Suppressor macrophage treated with lipopolysaccharide for 4 hours (primary cell): ENCODE measurements at places on chromosomes 2 and 18.
A peak's percentile ranks its signal among the peaks of the same experiment; 100 is the strongest.

- DNase-seq = no peak
Observed at GRCh38 chr2:127647242-127648190, 1.6 kb downstream of the GPR17 start.

DNA sequence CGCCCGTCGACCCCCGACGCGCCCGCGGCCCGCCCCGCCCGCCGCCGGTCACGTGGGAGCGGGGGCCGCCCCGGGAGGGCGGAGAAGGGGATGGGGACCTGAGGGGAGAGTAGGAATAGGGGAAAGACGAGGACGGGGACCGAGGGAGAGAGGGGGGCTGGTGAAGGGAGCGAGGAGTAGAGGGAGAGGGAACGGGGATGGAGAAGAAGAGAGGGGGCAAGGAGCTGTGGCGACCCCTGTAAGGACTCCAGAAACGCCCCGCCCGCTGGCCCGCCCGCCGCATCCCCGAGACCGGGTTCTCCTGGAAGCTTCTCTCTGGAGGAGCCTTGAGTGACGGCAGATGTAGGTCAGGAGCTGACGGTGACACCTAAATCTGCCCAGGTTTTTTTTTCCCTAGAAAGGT lies 615 bp downstream of the ADNP2 start:
- DNase-seq = no peak

- DNase-seq = no peak
Observed at GRCh38 chr2:54624591-54625071, 98.8 kb upstream of the EML6 start.

DNA sequence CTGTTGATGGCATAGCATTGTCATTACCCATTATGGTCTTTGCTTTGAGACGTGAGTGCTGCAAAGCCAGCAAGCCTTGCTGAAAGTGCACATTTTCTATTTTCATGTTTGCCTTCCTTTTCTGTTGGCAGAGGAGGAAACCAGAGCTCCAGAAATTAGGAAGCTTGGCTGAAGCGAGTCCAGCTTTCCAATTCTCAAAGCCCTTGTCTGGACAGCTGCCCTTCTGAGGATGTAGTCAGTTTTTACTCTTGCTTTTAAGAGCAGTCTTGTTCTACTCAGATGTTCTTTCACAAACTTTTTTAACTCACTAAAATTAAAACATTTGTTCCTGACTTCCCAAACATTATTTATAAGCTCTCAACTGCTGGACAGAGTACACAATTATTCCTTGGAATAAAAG lies 93.8 kb downstream of the ICOS start:
- DNase-seq = no peak

DNA sequence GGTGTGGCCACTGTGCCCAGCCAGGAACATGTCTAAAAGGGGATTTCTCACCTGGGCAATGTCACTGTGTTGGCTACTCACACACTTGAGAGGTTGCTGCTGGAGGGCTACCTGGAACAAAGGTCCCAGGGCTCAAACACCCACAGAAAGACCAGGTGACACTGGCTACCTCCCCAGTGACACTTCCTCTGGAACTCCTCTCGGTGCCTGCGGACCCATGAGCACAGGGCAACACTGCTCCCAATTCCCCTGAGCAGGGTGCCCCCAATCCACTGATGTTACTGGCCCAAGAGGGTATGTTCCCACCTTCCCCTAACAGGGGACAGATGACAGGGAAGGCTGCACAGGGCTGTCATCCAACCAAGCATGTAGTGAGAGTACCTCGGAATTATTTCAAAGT lies 5.8 kb downstream of the NPPC start:
- DNase-seq = no peak

DNA sequence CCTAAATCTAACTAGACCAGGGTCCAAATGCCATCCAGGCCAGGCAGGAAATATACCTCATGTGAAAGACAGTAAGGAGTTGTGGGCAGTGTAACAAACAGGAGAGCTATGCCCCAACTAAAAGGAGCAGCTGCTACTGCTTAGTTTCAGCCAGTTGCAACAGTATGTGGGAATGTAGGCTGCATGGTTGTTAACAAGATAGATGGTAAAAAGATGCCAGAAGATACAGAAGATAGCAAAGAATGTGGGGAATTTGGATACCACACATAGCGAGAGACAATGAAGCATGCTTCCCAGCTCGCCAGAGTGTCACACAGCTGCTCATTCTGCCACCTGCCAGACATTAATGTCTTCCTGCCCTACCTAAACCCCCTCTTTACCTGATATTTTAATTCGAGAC lies 39.4 kb upstream of the CYBRD1 start:
- no peak for DNase-seq

- DNase-seq = peak; percentile 2
Observed at GRCh38 chr18:24878289-24878688, 417.9 kb downstream of the HRH4 start.

- DNase-seq = no peak
Observed at GRCh38 chr2:184637781-184638180, 39.5 kb downstream of the ZNF804A start.

DNA sequence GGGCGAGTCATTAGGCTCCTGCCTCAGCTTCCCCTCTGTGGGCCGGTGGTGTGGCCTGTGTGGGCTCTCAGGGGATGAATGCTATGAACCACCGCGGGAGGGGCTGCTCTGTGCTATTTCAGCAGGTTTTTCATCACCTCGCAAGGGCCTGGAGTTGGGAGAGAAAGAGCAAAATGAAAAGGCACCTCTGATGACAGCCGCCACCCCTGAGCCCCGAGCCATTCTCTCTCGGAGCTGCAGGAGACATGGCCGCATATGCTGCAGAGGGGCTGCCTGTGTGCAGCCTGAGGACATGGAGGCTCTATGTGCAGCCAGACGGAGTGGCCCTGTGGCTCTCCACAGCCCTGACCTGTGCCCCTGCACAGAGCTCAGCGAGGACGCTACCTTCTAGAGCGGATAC lies 96.2 kb upstream of the CTDP1 start:
- DNase-seq = no peak

GRCh38 chr2:19677825-19678518 lies 223.8 kb downstream of the TTC32 start:
- DNase-seq = no peak

- no peak for DNase-seq
Observed at GRCh38 chr2:102826904-102827303, 65.1 kb downstream of the TMEM182 start.

GRCh38 chr18:42632801-42633200 lies 482.7 kb downstream of the RIT2 start:
- DNase-seq = no peak

GRCh38 chr2:23590241-23590869 lies 205.4 kb downstream of the KLHL29 start:
- no peak for DNase-seq
